ENCODE measurements at places on chromosomes 12 and 14.
A peak's percentile ranks its signal among the peaks of the same experiment; 100 is the strongest.

DNA sequence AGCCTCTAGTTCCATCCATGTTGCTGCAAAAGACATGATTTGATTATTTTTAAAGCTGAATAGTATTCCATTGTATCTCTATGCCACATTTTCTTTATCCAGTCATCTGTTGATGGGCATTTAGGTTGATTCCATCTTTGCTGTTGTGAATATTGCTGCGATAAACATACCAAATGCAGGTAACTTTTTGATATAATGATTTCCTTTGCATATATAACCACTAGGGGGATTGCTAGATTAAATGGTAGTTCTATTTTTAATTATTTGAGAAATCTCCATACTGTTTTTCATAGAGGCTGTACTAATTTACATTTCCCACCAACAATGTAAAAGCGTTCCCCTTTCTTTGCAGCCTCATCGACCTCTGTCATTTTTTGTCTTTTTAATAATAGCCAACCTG lies 342.5 kb downstream of the MDGA2 start:
- no peak for DNase-seq

DNA sequence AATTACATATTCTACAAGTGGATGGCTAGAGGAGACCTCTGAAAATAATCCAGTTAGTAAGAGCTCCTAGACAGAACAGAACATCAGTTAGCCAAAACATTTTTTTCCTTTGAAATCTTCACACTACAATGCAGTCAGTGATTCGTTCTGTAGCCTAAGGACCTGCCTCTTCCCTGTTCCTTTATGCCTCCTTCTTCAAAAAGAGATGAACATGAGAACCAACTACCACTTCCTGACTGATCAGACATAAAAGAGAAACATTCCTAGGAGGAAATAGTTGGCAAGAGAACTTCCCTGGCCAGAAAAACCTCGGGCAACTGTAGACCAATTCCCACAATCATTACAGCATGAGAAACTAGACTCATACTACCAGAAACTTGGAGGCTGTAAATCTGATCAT lies 29.4 kb downstream of the ITPR2 start:
- no peak for DNase-seq

DNA sequence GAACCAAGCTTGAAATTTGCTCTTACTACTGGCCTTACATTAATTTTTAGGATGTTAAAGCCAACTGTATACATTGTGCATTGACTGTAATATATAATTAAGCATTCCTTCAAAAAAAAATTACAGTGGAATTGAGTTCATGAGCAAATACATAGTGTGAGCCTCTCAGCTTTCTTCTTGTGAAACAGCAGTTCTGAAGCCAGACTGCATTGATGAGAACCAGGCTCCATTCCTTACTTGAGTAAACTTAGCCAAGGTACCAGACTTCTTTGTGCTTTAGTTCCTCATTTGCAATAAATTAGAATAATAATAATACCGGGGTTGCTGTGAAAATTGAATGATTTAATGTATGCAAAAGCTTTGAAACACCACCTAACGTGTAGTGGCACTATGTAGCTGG lies 169.5 kb downstream of the ANO4 start:
- no peak for DNase-seq

DNA sequence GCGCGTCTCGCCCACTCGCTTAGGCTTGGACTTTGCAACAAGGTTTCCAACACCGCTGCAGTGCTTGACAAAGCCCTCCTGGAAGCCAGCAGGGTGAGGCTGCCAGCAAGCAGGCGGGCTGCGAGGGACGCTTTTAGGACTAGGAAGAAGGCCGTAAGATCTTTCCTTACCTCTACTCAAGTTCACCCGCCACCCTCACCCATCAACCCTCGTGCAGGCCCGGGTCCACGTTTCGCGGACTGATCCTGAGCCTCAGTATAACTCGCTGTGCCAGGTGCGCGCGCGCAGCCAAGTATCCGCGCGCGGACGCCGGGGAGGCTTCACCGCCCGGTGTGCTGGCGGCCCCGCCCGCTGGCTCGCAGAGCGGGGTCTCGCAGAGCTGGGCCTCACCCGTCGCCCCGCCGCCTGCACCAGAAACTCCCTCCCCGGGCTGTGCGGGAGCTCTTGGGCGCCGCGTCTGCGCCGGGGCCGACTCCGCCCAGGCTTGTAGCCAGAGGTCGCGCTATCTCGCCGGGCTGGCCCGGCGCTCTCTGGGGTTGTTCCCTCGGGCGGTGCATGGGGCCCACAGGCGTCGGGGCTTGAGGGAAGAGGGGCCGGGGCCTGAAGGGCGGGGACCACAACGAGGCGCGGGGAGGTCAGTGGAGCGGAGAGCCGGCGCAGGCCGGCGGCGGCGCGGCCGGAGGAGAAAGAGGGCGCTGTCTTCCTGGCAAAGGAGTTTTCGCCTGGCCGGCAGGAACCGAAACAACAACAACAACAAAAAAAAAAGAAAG lies 7.6 kb upstream of the SIX1 start:
- no peak for DNase-seq

DNA sequence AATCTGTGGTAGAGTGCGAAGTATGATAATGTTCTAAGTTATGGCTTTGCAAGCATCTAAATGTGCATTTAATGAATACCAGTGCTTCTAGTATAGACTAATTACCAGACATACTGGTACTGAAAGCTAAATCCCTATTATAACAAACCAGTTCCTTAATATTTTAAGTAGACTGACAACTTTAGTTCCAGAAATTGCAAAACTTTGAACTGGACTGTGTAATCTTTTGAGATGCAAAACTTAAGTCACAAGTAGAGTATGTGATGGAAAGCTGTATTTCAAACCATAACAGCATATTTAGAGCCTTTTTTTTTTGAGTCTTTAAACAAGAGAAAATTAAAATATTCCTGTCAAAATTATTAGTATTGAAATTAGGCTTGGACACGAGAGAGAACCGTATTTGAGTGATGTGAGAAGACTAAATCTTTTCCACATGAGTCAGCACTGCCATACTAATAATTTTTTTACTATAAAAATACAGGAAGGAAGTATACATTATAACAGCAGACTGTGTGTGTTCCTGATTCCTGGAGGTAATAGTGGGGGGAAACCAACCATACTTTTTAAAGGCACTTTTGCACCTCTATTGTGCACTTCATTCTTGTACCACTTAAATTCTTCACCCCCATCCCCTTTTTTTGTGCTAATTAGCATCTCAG lies 45.5 kb downstream of the PPM1A start:
- DNase-seq, result no peak

- no peak for DNase-seq
These were observed 46.3 kb upstream of the KICS2 start for GRCh38 chr12:64268409-64268808.

- no peak for DNase-seq
These were observed 130.1 kb downstream of the SLC41A2 start for GRCh38 chr12:104828015-104828414.

DNA sequence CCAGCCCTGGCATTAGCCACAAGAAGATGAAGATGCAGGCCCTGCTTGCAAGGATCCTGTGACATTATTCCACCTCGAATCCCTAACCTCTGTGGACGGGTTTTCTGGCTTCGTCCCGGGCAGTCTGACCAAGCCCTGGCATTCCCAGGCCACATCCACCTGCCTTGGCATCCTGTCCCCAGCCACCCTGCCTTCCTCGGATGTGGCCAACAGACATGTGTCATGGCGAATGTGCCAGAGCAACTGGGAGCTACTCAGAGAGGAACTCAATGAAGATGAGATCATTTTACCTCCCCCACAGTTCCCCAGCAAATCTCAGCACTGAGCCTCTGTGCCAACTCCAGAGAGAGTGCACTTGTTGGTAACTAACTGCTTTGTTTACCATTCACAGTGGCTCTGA lies 33.5 kb upstream of the KCNA5 start:
- DNase-seq, result no peak

- DNase-seq, result no peak
These were observed 68.2 kb downstream of the BCL11B start for GRCh38 chr14:99203801-99204200.

DNA sequence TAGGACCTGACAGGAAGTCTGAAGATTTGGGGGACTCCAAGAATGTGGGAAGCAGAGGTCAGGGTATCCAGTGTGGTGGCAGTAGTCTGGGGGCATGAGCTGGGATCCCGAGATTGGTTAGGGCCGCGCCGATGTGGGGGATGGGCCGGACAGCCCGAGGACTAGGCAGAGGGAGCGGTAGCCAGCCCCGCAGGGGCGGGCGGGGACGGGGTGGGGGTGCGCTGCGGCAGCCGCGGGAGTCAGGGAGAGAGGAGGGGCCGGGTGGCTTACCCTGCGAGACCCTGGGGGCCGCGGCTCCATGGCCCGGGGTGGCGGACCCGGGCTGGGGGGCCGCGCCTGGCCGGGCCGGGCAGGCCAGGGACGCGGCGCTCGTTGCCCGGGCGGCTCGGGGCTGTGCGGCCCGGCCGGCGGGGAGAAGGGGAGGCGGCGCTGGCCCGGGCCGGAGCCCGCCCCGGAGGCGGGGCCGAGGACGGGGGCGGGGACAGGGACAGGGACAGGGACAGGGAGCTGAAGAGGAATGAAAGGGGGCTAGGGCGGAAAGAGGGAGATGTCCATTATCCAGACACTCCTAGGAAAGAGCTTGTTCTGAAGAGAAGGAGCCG lies 5.6 kb downstream of the ZNF385A start:
- no peak for DNase-seq

- peak; percentile 63 for DNase-seq
These were observed 49.0 kb downstream of the KCTD10 start for GRCh38 chr12:109428037-109428629.

- DNase-seq, result no peak
These were observed 24.6 kb upstream of the SERPINA1 start for GRCh38 chr14:94412671-94413638.

- DNase-seq, result no peak
These were observed 87.0 kb upstream of the EEA1 start for GRCh38 chr12:93015871-93016751.

DNA sequence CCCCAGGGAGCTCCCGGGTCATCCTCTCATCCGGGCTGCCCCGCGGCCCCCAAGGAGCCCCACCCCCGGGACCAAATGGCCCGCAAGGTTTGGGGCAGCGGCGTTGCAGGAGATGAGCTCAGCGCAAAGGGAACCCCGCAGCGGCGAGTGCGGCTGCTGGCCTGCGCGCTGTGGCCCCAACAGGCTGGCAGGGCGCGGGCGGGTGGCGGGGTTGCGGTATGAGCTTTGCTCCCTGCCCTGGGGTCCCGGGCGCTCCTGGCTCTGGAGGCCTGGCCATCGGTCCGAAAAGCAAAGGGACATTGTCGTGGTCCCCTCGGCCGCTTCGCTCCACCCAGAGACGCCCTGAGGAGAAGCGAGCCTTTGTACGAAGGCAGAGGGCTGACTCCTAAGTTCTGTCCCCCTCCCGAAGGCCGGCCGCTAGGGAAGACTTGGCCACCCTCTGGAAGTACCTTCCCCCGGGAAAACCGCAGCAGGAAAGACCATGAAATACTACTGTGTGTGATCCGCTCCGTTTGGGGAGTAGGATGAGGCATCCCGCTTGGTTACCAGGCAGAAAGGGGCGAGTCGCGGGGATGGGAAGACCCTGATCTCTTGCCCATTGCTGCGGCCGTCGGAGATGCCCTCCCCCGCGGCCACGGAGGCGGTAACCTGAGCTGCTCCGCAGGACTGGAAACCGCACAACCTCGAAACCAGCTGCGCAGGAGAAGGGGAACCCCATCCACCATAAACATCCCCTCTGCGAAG lies 620 bp upstream of the NID2 start:
- DNase-seq, result peak; percentile 1

DNA sequence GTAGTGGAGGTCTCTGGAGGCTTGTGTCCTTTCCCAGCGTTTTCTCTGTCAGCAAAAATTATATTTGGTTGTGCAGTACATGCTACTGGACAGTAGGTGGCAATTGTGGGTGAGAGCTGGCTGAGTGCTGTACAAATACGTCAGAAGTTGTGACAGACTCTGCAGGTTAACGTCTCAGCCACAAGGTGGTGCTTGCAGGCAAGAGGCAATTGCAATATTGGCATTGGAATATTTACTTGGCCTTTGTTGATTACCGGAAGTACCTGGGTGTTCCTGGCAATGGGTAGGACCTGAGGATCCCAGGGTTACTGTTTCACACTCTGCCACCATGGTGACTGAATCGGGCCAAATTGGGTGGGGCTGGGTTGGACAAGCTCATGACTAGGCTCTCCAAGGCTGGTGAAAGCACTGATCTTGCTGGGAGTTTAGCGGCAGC lies 333.9 kb upstream of the LMO3 start:
- no peak for DNase-seq

- DNase-seq, result no peak
These were observed 180.1 kb upstream of the CCDC196 start for GRCh38 chr14:66306101-66306500.

DNA sequence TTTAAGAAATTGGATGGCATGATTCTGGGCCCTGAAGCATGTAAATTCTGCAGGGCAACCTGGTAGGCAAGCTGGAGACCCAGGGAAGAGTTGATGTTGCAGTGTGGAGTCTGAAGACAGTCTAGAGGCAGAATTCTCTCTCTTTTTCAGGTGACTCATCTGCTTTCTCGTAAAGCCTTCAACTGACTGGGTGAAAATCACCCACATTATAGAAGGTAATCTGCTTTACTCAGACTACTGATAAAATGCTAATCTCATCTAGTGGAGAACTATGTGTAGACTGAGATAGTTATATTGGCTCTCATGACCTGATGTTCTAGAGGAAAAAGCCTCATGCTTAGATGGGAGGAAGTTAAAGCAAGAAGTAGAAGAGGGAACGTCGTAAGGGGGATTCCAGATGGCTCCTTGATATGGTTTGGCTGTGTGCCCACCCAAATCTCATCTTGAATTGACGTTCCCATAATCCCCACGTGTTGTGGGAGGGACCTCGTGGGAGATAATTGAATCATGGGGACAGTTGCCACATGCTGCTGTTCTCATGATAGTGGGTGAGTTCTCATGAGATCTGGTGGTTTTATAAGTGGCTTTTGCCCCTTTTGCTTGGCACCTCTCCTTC lies 723.8 kb downstream of the BCL11B start:
- no peak for DNase-seq

DNA sequence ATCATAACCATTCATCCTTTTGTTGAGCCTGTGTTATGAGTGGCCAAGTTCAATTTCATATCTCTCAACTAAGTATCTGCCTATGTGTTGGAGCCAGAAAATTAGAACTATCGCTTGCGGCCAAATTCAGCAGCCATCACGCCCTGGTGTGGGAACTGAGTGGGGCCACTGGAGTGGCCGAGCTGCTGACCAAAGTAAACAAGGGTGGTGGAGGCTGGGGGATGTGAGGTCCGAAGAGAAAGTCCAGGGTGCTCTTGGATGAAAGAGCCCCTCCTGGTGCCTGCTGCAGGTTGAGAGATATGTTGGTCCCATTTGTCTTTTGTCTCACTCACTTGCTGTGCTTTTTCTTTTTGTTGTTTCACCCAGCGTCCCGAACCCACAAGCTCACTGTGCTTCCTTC lies 14.9 kb downstream of the ADGRD1 start:
- DNase-seq, result no peak

GRCh38 chr12:51593021-51593420 lies 2.0 kb downstream of the SCN8A start:
- no peak for DNase-seq

DNA sequence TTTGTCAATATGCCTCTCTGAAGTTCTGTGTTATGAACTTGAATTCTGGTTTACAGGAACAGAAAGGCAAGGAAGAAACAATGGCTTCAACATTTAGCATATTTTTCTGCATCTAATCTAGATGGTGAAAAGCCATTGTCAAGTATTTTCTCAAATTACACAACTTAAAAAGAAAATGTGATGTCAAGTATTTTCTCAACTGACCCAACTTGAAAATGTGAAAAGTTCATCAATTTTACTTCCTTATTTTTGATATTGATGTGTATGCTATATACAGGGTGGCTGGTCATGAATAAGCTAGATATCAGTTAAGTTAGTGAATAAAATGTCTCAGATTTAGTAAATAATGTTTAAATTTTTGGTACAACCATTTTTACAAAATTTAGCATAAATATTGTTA lies 196.7 kb downstream of the ALX1 start:
- DNase-seq, result no peak

GRCh38 chr14:95725685-95726336 lies 11.9 kb upstream of the TCL1A start:
- no peak for DNase-seq

Measured in activated T-helper 9 cell treated with anti-CD3 and anti-CD28 coated beads, Interleukin-2, amount 50 U/mL, for 16 hours (primary cell).